WTC11 (cell line): ENCODE measurements at places on chromosomes 11 and 22.

GRCh38 chr11:44518968-44519550, 46.4 kb upstream of the CD82 start:
- DNase-seq = no peak

- no peak for DNase-seq
Measured at GRCh38 chr11:92642177-92642931, 327.1 kb upstream of the MTNR1B start.

- DNase-seq = no peak
Measured at GRCh38 chr22:37659066-37659896, 758 bp downstream of the PDXP start.

DNA sequence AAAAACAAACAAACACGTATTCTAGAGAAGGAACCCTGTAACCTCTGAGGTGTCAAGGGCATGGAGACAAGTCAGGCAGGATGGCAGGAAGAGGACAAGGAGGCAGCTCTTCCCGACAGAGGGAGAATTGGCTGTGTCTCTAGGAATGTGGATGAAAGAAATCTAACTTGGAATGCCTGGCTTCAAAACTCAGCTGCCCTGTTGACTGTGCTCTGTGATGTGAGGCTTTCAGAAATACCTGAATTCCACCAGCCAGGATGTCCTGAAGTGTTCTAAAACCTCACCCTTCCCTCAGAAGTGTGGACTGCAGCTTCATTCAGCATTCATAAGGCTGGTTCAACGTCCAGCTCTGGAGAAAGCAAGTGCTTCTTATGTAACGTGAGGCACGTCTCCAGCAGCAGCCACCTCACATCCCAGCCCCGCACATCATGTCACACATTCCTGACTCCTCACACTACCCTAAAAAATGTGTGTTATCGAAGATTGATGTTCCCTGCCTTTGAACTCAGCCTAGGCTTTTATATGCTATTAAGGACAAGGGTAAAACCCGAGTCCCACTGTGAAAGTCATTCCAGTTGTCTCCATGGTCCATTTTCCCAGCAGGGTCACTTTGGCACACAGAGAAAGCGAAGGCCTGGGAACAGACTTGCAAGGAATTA, 398.9 kb downstream of the ETS1 start:
- DNase-seq = no peak

GRCh38 chr11:47507563-47508239, 45.2 kb downstream of the CELF1 start:
- no peak for DNase-seq

- DNase-seq = no peak
Measured at GRCh38 chr11:83661491-83662350, 375.6 kb upstream of the CCDC90B start.

- no peak for DNase-seq
Measured at GRCh38 chr11:116317212-116317611, 455.6 kb downstream of the BUD13 start.

- DNase-seq = peak; percentile 70
Measured at GRCh38 chr22:23763579-23763945, 772 bp downstream of the C22orf15 start.

DNA sequence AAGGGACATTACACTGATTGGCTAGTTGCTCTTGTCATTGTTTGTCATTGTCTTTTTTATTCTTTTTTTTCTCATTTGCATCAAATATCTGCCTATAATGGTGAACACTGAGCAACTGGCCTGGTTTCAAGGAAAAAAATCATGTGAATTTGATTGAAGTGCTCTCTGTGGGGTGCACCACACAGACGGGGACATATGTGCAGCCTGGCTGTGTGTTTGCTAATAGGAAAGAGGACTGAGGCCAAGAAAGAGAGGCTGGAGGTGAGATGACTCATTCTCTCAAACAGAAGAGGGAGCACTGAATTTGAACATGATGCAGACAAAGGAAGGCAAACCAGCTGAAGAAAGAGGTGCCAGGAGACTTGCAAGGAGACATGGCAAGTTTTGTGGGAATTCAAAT, 684.9 kb upstream of the CCDC90B start:
- DNase-seq = no peak

GRCh38 chr11:10744206-10744605, 6.8 kb upstream of the CTR9 start:
- no peak for DNase-seq

DNA sequence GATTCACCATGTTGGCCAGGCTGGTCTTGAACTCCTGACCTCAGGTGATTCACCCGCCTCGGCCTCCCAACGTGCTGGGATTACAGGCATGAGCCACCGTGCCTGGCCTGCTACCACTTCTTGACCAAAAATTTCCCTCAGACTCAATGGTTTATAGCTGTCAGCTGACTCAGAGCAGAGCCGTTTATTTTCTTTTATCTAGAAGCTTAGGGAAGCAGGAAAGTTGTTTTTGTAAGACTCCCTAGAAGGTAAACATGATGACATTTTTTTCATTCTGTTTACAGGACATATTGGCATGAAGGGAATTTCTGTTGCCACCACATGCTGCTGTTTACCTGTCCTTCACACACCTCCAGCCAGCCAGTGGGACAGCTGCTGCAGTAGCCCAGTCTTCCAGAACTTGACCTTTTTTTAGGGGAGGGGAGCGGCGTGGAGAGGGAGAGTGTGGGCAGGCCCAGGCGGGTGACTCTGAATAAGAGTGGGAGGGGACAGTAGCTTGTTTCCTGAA, 56.1 kb upstream of the PTPRJ start:
- no peak for DNase-seq

DNA sequence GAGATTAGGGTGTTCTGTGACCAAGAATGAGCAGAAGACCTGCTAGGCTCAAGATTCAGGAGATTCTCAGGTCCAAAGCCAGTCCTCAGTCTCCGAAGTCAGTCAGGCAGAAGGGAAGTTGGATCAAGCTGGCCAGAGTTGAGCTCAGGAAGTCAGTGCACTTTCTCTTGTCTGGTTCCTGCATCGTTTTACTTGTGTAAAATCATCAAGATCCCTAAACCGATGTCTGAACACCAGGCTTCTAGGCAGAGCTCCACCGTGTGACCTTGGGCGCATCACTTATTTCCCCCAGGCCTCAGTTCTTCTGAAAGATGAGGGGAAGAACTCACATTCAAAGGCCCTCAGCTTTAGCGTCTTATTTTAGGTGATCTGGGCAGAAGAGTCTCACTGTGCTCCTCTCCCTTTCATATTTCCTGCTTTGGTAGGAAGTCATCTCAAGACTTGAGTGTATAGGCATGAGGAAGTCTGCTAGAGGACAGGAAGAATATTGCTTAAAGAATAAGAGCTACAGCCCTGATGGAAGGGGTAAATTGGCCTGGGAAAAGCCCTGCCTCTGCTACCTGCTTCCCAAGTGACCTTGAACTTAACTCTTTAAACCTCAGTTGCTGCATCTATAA, 20.2 kb downstream of the NF2 start:
- DNase-seq = no peak

- DNase-seq = no peak
Measured at GRCh38 chr11:75244052-75244814, 3.7 kb downstream of the TPBGL start.

DNA sequence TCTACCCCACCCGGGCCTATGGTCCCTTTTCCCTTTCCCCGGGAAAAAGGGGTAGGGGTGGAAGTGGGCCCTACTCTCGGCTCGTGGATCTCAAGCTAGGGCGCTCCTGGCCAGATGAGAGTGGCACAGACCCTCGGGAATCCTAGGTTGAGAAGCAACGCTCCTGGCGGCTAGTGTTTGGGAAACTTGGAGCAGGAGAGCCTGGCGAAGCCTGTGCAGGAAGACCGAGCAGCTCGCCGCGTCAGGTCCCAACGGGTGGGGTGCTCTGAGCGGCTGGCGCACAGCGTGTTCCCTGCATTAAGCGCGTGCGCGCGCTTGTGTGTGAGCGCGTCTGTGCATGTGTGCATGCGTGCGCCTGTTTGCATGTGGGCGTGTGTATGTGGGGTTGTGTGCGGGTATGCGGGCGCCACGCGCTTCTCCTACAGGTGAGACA, 7.1 kb upstream of the FLI1 start:
- DNase-seq = peak; percentile 60

DNA sequence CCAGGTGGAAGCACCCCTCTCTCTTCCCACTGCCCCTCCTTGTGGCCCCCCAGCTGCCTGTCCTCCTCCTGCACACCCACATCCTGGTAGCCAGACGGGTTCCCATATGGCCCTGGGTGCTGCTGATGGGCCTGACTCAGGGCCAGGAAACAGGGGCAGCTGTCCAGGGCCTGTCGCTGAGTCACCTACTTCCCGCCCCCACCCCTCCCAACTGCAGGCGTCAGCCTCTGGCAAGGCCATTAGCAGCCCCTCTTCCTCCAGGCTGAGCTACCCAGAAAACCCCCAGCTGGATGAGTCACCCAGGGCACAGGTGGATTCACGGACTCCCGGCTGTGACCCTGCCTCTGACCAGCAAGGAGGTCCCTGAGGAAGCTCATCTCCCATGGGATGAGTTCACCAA, 6.9 kb upstream of the GAL start:
- DNase-seq = no peak

GRCh38 chr11:122253589-122254231, 137.7 kb upstream of the BLID start:
- no peak for DNase-seq

GRCh38 chr11:3944198-3944597, 88.7 kb downstream of the STIM1 start:
- no peak for DNase-seq

DNA sequence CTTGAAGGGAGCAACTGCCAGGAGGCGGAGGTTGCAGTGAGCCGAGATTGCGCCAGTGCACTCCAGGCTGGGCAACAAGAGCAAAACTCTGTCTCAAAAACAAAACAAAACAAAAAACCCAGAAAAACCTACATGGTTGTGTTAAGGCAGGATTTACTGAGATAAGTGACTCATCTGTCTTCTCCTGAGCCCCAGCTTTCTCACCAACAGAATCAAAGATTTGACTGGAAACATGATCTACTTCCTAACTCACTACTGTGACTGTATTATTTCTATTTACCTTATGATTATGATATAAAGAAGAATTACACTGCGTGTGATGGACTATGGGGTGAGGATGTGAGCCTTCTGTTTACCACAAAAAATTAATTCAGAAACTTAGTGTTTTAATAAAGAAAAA, 21.8 kb downstream of the FAM118B start:
- DNase-seq = no peak
